ENCODE measurements at places on chromosomes 6 and 20.

GRCh38 chr6:89680551-89680950 is 42.0 kb upstream of the LYRM2 start:
- DNase-seq = no peak

- no peak for DNase-seq
These were observed 4.2 kb downstream of the RAMACL start for GRCh38 chr6:166582258-166582657.

GRCh38 chr6:159933077-159933476 is 35.8 kb upstream of the IGF2R start:
- DNase-seq = no peak

- no peak for DNase-seq
These were observed 112.1 kb upstream of the ASF1A start for GRCh38 chr6:118781897-118782296.

DNA sequence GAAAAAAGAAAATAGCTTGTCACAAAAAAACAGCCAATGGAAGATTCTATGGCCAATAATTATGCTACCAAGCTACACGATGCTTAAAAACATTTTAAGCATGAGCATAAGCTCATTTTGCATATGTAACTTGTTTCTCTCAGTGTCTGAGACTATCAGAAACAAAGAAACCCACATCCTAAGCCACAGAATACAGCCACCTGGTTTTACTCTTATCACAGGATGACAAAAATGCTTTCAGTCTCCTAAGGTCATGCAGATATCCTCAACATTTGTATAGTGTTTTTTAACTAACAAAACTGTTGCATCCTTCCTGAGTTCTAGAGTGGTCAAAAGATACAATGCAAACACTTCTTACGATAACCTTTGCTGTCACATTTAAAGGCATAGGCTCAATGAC is 172.1 kb upstream of the RUNX2 start:
- DNase-seq = no peak

- DNase-seq = no peak
These were observed 524.6 kb upstream of the CDH4 start for GRCh38 chr20:60727425-60727824.

GRCh38 chr6:135496800-135497411 is 634 bp downstream of the AHI1 start:
- DNase-seq = no peak
